ENCODE measurements at places on chromosomes 6 and 20. TPM values are rescaled to one million over a fixed set of nuclear protein-coding genes. Genes with fewer than 3 reads are reported as not detected.

Gene NKX2-4
- total RNA-seq, result not detected

Gene C20orf141
- total RNA-seq, result not detected

Gene RTN4IP1
- total RNA-seq, result 7.7 TPM

Gene GPSM3
- total RNA-seq, result 2.5 TPM

Gene NKAIN2
- total RNA-seq, result not detected

Gene MACROD2
- 4.8 TPM for total RNA-seq

Data from esophagus squamous epithelium (tissue), 5 donors.